ENCODE measurements at places on chromosomes 2 and 18. TPM values are rescaled to one million over a fixed set of nuclear protein-coding genes. Genes with fewer than 3 reads are reported as not detected.

- no peak overlapping the region for H3K4me3 ChIP-seq
- no peaks in the 10 kb centered on the region for H3K4me1 ChIP-seq
- no peaks in the 10 kb centered on the region for H3K36me3 ChIP-seq
- DNase-seq, result no peak
- no peaks in the 10 kb centered on the region for H3K27me3 ChIP-seq
Measured at GRCh38 chr2:63663013-63663864, 74.5 kb downstream of the MDH1 start.

- no peak overlapping the region for H3K4me3 ChIP-seq
- H3K36me3 ChIP-seq, result no peaks in the 10 kb centered on the region
- no peaks in the 10 kb centered on the region for H3K27me3 ChIP-seq
- H3K27ac ChIP-seq, result no peak overlapping the region
Measured at GRCh38 chr2:152347076-152347475, 12.1 kb downstream of the FMNL2 start.

DNA sequence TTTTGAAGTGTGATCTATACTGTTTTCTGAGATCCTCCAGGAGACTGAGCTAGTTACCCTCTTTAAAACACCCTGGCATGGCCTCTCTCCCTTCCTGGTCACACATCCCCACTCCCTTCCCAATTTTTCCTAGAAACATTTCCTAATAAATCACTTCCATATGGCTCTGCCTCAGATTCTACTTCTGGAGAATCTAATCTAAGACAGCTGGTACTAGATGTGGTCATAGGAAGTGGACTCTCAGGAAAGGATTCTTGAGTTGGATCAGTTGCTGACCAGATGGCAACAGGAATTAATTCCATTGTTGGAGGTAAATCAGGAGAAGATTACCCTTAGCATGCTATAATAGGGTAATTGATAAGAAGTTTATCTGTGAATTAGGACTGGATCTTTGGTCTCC is 310.5 kb downstream of the SATB2 start:
- no peaks in the 10 kb centered on the region for H3K27me3 ChIP-seq
- no peak overlapping the region for H3K27ac ChIP-seq
- no peak overlapping the region for H3K4me3 ChIP-seq

The TCF7L1 gene
- not detected for total RNA-seq

GRCh38 chr2:105398336-105399206 is at the start of gene FHL2:
Gene FHL2, minus strand, starts transcription at chr2:105399051. Its CDS starts 12,535 bp downstream, at chr2:105386516.
- no peaks in the 10 kb centered on the region for H3K27me3 ChIP-seq
- peak; percentile 48 for DNase-seq
- no peak within 1 kb of the TSS for H3K27ac ChIP-seq
- H3K4me3 ChIP-seq, result no peak within 1 kb of the TSS

DNA sequence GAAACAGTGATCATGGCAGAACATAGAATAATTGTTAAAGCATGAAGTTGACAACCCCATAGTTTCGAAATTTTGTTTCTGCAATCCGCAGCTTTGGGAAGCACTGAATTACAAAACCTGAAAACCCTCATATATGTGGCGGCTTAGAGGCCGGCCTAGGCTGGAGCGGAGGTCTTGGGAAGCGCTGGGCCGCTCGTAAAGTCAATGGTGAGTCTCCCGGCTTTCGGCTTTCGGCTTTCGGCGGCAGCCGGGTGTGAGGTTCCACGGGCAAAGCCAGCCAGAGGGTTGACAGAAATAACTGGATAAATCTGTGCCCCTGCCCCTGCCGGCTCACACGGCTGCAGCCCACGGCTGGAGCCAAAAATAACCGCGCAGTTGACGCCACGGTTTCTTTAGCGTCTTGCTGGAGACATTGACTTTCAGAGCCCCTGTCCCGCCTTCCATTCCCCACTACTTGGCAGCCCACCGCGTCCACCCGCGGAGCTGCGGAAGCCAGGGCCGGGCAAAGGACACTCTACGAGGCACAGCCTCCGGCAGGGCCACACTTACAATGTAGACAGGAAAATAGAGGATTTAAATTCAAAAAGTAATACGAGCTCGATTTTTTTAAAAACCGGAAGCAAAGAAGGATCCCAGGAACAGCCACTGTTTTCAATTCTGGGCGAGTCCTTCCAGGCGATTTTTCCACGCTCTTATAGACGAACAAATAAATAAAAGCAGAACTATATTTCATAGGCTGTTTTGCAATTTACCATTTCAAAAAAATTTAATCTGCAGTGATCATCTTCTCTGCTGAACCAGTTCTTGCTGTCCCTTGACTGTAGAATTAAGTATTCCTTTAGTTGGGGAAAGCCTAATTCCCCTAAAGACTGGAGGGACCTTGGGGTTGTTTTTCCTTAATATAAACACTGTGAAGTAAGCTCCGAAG is 28.3 kb upstream of the ATP6V1B1 start:
- H3K4me1 ChIP-seq, result no peaks in the 10 kb centered on the region
- no peaks in the 10 kb centered on the region for H3K27me3 ChIP-seq
- no peak for DNase-seq
- H3K4me3 ChIP-seq, result no peak overlapping the region

- H3K36me3 ChIP-seq, result no peaks in the 10 kb centered on the region
- peak; percentile 96 for DNase-seq
- H3K27me3 ChIP-seq, result no peaks in the 10 kb centered on the region
- H3K4me1 ChIP-seq, result peaks cover 43% of the 10 kb centered on the region
- H3K4me3 ChIP-seq, result peak overlapping the region; percentile 85
- peak overlapping the region; percentile 91 for H3K27ac ChIP-seq
Measured at GRCh38 chr2:144332356-144333142, 187.4 kb downstream of the ZEB2 start.

The ALPG gene
- total RNA-seq, result not detected

DNA sequence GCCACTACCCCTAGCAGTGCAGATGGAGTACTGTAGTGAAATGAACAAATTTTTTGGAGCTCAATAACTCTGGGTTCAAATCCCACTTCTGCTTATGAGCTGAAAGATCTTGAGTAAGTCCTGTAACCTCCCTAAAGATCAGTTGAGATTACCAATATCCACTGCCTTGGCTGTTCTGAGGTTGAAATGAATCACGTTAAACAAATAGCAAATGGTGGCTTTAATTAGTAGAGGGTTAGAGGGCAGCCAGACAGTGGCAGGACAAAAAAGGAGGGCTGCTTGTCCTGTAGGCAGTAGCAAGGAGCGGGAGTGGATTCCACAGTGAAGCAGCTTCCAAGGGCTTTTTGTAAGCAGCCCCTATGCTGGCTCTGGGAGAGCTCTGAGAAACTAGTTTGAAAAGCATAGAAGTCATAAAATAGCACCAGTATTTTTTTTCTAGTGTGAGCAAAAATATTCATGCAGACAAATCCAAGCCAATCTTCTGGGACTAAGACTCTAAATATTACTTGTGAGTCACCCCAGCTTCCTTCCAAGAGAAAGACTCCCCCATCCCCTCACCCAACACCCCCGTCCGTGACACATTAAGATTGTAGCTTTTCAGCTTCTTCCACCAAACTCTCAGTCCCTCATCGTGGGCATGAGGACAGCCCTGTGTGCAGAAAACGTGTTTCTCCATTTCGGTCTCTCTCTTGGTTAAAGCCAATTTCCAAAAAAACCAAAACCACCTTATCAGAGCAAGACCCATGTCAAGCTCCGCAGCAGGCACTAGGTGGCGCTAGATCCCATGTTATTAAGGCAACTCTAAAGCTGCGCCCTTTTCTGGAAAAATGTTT is 123.5 kb upstream of the LGALSL start:
- no peak overlapping the region for H3K27ac ChIP-seq
- peaks cover 34% of the 10 kb centered on the region for H3K4me1 ChIP-seq
- no peaks in the 10 kb centered on the region for H3K27me3 ChIP-seq
- H3K36me3 ChIP-seq, result no peaks in the 10 kb centered on the region
- H3K4me3 ChIP-seq, result no peak overlapping the region

The MATN3 gene
- not detected for total RNA-seq

DNA sequence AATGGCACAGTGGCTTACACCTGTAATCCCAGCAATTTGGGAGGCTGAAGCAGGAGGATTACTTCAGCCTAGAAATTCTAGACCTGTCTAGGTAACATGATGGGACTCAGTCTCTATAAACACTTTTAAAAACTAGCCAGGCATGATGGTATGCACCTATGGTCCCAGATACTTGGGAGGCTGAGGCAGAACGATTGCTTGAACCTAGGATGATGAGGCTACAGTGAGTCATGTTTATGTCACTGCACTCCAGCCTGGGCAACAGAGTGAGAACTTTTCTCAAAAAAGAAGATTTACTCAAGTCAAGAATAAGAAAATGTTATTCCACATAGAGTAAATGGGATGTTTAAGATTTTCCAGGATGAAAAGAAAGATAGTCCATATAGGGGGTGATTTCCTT is 158.6 kb downstream of the HNMT start:
- no peak for DNase-seq
- no peaks in the 10 kb centered on the region for H3K36me3 ChIP-seq
- no peaks in the 10 kb centered on the region for H3K4me1 ChIP-seq
- no peaks in the 10 kb centered on the region for H3K27me3 ChIP-seq

The NEU2 gene
- total RNA-seq, result not detected

DNA sequence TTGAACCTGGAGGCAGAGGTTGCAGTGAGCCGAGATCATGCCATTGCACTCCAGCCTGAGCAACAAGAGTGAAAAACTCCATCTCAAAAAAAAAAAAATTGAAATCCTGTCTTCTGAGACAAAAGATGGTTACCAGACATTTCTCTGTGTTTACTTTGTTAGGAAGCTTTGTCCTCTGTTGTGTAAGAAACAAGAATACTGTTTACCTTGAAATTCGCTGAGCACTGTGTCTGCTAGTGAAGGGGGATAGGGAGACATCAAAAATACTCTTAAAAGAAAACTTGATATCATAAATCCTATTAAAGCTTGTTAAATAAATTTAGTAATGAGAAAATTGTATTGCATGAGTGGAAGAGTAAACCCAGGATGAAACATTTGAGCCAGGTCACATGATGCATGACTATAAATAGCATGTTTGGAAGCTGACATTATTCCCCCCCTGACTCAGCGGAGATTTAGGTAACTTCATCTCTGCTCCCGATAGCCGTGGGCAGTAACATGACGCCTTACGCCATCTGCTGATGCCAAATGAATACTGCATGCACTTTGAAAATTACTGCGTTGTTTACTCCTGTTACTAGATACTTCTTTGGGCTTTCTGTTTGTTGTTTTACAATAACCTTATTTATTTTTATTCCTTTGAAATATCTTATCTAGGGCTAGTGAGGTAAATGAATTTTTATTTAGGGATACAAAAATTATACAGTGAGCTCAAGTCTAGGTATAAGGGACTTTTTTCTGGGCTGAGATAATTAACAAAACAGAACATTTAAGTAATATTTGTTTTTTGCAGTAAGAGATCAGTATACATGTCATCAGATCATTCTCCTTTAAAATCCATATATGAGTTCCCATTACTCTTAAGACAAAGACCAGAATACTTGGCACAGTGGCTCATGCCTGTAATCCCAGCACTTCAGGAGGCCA is 134.9 kb downstream of the MAP3K20 start:
- H3K4me1 ChIP-seq, result peaks cover 12% of the 10 kb centered on the region
- no peaks in the 10 kb centered on the region for H3K36me3 ChIP-seq
- H3K27me3 ChIP-seq, result no peaks in the 10 kb centered on the region
- DNase-seq, result peak; percentile 81

DNA sequence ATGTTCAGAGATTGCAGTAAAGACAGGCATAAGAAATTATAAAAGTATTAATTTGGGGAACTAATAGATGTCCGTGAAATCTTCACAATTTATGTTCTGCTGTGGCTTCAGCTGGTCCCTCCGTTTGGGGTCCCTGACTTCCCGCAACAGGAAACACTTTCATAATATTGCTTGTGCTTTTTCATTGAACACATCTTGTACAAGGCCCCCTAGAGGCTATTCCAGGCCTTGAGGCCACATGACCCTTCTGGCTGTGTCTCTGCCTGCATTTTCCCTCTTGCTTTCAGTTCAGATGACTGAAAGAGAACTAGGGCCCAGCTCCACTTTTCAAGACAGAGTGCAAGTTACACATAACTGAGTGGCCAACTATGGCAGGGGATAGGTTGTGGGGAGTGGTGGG is 164.1 kb downstream of the TMEM247 start:
- no peaks in the 10 kb centered on the region for H3K27me3 ChIP-seq
- no peaks in the 10 kb centered on the region for H3K4me1 ChIP-seq
- peak; percentile 47 for DNase-seq
- no peak overlapping the region for H3K27ac ChIP-seq
- H3K4me3 ChIP-seq, result no peak overlapping the region

- H3K27me3 ChIP-seq, result no peaks in the 10 kb centered on the region
- no peaks in the 10 kb centered on the region for H3K4me1 ChIP-seq
- no peak overlapping the region for H3K4me3 ChIP-seq
- DNase-seq, result no peak
- no peak overlapping the region for H3K27ac ChIP-seq
Measured at GRCh38 chr2:146239392-146240135, 1605.3 kb upstream of the ACVR2A start.

GRCh38 chr18:13587001-13587400 is 139.4 kb downstream of the FAM210A start:
- H3K4me3 ChIP-seq, result peak overlapping the region; percentile 38
- peak; percentile 79 for DNase-seq
- H3K36me3 ChIP-seq, result no peaks in the 10 kb centered on the region
- no peaks in the 10 kb centered on the region for H3K27me3 ChIP-seq
- peak overlapping the region; percentile 99 for H3K27ac ChIP-seq

- H3K4me3 ChIP-seq, result no peak overlapping the region
- no peak overlapping the region for H3K27ac ChIP-seq
- H3K27me3 ChIP-seq, result no peaks in the 10 kb centered on the region
- H3K4me1 ChIP-seq, result no peaks in the 10 kb centered on the region
Measured at GRCh38 chr18:10332452-10332851, 122.0 kb upstream of the APCDD1 start.

- H3K27me3 ChIP-seq, result no peaks in the 10 kb centered on the region
- no peak overlapping the region for H3K4me3 ChIP-seq
- H3K27ac ChIP-seq, result no peak overlapping the region
- no peaks in the 10 kb centered on the region for H3K4me1 ChIP-seq
- DNase-seq, result no peak
Measured at GRCh38 chr2:23662941-23663920, 263.7 kb downstream of the ATAD2B start.

The SS18 gene
- 146 TPM for total RNA-seq

The MC5R gene
- total RNA-seq, result not detected

DNA sequence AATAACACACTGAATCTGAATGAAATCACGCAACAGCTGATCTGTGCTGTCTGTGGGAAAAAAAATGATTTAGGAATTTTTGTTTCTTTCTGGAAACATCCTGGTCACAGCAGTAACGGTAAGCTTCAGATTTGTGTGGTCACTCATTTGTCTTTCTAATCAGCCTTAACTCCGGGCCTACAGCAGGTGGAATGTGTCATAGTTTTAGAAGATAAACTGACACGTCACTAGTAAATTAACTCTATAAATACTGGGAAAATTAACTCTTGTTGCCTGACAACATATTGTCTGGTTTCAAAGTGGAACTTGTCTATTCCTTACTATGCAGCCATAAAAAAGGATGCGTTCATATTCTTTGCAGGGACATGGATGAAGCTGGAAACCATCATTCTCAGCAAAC is 58.1 kb upstream of the NCK2 start:
- H3K36me3 ChIP-seq, result no peaks in the 10 kb centered on the region
- no peak overlapping the region for H3K27ac ChIP-seq
- no peaks in the 10 kb centered on the region for H3K4me1 ChIP-seq
- no peak for DNase-seq
- H3K4me3 ChIP-seq, result no peak overlapping the region

The HS6ST1 gene
- total RNA-seq, result 5.9 TPM
